ENCODE measurements at places on chromosomes 5 and 9.

DNA sequence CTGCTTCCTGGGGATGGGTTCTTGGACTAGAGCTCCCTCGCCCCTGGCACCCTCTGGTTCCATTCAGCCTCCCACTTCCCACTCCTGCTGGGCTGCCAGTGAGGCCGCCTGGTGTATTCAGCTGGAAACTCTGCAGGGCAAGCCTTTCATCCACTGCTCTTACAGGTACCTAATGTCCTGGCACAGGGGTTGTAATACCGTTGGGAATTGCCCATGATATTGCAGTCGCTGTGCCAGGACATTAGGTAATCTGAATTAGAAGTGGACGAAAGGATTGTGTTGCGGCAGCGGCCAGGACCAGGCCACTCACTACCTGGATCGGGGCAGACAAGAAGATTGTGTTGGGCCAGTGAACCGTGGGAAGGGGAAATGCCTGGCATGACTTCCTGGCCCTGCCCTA is 13.1 kb downstream of the TMOD1 start:
- no peak for DNase-seq

DNA sequence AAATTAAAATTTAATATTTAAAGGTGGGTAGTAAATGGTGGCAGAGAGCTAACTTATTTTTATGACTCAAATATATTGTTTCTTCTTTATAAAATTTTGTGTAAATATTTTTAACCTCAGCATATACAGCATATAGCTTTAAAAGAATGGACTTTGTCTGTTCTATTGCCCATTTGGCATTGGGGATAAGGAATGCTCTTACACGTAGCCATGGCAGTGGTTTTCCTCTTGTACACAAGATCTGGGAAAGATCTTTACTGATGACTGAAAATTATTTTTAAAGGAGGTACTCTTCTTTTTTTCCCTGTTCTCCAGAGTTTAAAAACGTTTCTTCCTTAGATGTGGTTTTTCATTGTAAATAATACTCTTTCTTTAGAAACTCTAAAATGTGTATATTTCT is 75.0 kb downstream of the PBX3 start:
- DNase-seq, result peak; percentile 63

GRCh38 chr5:81855591-81855990 is 104.7 kb upstream of the SSBP2 start:
- peak; percentile 19 for DNase-seq

DNA sequence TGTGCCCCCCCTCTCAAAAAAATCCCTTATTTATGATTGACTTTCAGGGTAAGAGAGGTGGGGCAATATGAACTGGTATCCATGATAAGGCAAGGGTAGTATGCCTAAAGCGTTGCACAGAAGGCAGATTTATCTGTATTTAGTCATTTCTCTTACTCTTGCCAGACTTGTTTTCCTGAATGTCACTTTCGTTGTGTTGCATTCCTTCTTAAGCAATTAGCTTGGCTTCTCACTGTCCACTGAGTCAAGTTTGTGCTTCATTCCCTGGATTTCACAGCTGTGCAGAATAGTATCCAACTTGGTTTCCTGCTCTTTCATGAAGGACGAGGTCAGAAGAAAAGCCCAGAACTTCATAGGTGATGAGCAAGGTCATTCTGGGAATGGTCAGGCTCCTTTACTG is 301.5 kb upstream of the ACTBL2 start:
- DNase-seq, result no peak

DNA sequence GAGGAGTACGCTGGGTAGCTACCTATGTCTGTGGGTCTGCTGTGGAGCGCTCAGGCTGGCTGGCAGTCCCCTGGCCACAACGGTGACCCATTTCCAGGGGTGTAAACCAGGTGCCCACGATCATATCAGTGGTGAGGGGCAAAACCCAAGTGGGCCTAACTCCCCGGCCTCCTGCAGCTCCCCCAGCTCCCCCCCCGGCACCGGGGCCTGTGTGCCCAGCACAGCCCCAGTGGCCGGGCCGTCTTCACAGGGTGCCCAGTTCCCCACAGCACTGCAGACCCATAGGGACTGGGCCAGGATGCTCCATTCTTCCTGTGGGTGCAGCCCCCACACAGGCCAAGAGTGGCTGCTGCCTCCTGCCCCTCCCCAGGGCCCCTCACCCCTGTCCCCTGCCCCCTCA is 958 bp upstream of the LCN8 start:
- no peak for DNase-seq

GRCh38 chr5:5658226-5658625 is 235.7 kb downstream of the ICE1 start:
- peak; percentile 25 for DNase-seq

DNA sequence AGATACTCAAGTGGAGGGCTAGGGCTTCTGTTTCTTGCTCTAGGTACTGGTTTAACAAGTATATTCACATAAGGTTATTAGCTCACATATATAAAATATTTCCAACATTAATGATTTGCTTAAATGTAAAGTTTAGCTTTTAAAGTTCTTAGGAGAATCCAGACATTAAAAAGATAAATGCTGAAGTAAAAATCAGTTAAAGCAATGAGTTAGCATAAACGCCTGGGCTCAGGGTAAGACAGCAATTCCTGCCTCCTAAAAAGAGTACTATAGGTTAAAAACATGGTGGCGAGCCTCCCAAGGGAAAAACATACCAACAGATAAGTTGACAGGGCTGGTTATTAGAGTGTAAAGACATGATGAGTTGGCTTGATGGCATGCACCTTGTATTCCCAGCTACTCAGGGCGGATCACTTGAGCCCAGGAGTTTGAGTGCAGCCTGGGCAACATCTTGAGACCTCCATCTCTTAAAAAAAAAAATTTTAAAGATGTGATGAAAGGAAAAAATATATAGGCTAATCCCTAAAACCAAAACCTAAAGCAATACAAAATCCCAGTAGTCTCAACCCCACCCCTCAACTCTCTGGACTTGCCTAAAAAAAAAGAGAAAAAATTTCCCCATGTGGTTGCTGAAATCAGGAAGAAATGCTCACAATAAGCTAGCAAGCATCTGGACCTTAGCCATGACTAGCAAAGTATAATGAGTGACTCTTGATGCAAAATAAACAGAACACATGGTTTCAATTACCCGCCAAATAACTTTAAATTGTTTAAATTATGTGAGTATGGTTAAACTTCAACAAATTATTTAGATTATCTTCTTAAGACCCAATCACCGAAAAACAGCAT is 3.6 kb downstream of the GOLPH3 start:
- DNase-seq, result peak; percentile 88

- no peak for DNase-seq
Observed at GRCh38 chr5:157961896-157962590, 103.1 kb upstream of the CLINT1 start.

GRCh38 chr5:113480243-113480642 is 8.0 kb downstream of the MCC start:
- DNase-seq, result peak; percentile 20

DNA sequence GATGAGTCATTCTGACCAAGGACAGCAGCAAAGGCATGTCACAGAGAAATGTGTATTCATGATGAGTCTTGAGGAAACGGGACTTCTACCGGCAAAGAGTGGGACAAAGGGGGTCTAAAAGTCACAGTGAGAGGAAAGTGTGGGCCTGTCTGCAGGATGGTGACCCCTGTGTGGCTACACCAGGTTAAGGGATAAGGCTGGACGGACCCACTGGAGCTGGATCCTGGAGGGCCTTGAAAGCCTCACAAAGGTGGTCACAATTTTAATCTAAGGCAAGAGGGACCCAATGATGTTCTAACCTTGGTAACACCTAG is 176.5 kb downstream of the CDK5RAP2 start:
- no peak for DNase-seq

DNA sequence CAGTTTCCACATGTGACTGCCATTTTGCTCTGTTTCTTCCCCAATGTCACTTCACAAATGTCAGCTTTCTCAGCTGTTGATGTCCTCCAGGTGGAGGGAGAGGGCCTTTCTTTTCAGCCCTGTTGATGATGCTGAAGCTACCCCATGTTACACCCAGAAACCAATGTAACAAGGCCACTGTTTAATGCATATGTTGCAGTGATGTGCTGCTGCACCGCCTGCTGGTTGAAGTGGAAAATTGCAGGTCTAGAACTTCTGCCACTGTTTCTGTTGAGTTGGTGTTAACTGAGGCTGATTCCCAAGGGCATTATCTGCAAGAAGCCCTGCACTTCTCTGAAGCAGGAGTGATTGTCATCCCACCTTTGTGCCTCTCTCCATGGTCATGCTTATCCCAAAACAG is 428.4 kb downstream of the KDM4C start:
- DNase-seq, result no peak

DNA sequence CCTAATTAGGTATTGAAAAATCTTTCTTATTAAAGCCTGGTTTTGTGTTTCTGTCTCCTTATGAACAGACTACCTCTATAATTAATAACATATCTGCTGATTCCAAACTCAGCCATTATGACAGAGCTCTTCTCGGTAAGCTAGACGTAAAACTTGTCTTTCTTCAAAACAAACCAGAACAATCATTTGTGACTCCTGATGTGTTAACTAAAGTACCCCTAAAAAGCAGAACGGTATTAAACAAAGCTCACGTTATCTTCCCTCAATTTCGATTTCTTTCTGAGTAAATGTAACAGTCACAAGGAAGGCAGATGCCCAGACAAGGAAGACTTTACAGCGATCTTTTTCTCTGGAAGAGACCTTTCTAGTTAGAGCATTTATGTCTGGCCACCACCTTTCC is 1.8 kb downstream of the SEMA5A start:
- no peak for DNase-seq

GRCh38 chr5:172380301-172380986 is 73.9 kb downstream of the SH3PXD2B start:
- no peak for DNase-seq

DNA sequence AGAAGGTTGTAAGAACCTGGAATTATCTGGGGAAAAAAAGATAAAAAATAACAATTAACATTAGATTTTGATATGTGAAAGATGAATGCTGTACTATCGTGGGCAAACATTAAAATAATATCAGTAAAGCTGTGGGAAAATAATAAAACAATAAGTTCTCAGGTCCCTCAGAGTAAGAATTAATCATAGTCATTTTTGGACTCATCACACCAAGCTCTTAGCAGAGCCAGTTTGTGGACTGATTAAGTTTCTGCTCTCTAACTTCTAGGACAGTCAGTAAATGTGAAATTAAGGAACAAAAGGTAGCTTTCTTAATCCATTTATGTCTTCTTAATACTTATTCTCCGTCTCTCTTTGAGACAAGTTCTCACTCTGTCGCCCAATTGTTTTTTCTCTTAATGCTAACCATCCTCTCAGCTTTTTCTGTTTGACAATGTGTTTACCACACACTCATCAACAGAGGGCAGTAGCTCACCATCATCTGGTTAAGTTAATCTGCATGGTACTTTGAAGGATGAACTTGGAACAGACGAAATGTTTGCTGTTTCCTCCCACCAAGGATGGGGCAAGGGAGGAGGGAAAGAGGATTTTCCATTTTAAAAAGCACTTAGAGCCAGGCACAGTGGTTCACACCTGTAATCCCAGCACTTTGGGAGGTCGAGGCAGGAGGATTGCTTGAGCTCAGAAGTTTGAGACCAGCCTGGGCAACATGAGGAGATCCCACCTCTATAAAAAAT is 5.3 kb upstream of the ACO1 start:
- DNase-seq, result peak; percentile 90

GRCh38 chr5:72760259-72760658 is 56.2 kb upstream of the TNPO1 start:
- DNase-seq, result peak; percentile 18

GRCh38 chr9:37801287-37801850 is 772 bp downstream of the DCAF10 start:
- peak; percentile 8 for DNase-seq

GRCh38 chr5:178356431-178356872 is 123.8 kb upstream of the PHYKPL start:
- no peak for DNase-seq

DNA sequence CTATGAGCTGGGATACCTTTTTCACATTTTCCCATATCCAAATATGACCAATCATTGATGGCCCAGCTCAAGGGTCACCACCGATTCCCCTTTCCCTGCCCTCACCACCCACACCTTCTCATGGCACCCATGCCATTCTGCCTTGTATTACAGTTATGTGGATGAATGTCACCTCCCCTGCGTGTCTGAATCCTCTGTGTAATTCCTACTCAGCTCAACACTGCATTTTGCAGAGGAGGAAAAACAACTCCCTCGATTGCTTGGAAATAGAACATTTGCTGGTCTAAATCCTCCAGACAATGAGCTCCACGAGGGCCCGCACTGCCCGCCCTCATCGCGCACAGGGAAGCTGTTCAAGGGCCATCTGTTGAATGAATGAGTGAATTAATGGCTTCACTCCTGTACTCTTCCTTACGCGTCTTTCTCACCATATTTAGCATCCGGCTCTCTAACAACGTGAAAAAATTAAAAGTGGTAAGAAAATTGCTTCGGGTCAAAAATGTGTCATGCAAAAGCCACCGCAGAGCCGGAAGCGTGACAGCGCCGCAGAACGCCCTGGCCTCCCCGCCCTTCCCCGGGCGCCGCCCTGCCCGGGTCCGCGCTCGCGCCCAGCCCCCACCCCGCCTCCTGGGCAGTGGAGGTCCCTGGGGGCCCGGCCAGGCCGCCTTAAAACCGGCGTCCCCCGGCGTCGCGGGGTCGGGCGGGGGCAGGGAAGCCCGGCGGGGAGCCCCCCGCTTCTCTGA is 704 bp downstream of the SUSD1 start:
- DNase-seq, result peak; percentile 18

- DNase-seq, result peak; percentile 16
Observed at GRCh38 chr5:73215531-73215890, 42.5 kb downstream of the TMEM174 start.

GRCh38 chr5:130964231-130965202 is 200.5 kb downstream of the HINT1 start:
- DNase-seq, result no peak

DNA sequence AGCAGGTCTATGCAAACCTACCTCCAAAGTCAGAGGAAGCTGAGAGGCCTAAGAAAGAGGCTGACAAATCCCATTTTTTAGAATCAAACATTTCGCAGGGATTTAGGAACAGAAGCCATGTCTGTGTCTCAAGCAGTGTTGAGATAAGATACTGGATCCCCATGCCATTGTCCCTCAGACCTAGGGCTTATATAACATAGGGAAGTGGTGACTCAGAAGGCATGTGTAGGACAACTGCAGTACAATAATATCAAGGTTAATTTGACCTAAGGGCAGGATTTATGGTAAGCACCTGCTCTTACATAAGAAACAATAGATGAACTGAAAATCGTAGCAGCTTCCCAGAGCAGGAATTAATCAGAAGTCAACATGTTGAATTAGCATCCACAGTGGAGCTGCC is 459.4 kb downstream of the ANXA1 start:
- DNase-seq, result no peak

GRCh38 chr9:116319480-116319879 is 165.9 kb downstream of the PAPPA start:
- DNase-seq, result no peak

GRCh38 chr5:59745415-59745863 is 148.1 kb downstream of the PDE4D start:
- peak; percentile 73 for DNase-seq

GRCh38 chr5:8954801-8955200 is 591.1 kb downstream of the SEMA5A start:
- peak; percentile 6 for DNase-seq
